Activated naive CD8-positive, alpha-beta T cell treated with anti-CD3 and anti-CD28 coated beads, Interleukin-2, amount 10 ng/mL, durations not matched to agents 7 days and 5 days (primary cell): ENCODE measurements at places on chromosomes 4 and X. TPM values are rescaled to one million over a fixed set of nuclear protein-coding genes. Genes with fewer than 3 reads are reported as not detected.
A peak's percentile ranks its signal among the peaks of the same experiment; 100 is the strongest.

- no peak for DNase-seq
Observed at GRCh38 chr4:118398226-118399090, 45.7 kb upstream of the PRSS12 start.

GRCh38 chrX:23907111-23907497 lies 634 bp downstream of the APOO start:
- no peak for DNase-seq

The MAGEB6 gene
- not detected for total RNA-seq

DNA sequence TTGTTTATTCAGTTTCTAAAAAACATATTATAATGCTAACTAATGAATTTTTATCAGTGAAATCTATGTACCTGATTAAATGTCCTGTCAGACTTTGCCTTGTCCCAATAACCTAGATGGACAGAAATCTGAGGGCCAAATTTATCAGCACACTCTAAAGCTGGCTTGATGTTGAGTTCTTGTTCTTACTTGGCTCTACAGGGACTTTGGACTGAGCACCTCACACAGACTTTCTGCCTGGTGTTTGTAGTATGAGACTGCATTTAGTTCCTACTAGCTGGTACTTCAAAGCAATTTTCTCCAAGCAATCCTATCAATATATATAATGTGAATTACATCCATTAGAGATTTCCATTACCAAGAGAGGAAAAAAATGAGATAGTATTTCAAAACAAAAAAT lies 37.8 kb downstream of the INTS12 start:
- no peak for DNase-seq

DNA sequence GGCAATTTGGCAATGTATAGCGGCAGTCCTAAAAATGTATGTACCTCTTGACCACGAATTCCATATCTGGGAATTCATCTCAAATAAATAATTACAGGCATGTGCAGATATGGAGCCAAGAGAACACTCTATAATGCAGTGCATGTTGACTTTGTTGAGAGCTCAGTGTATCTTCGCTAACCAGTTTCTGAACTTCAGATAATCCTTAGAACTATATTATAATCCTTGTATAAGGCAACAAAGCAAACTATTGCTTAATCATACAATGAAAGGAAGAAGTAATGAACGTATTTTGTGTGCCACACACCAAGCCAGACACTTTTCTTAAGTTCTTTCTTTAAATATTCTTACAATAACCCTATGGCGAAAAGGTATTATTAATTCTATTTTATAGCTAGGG lies 168.5 kb downstream of the SMIM20 start:
- no peak for DNase-seq

The RGN gene
- not detected for total RNA-seq

GRCh38 chrX:27163236-27163635 lies 299.9 kb downstream of the PPP4R3C start:
- DNase-seq, result no peak

The PAGE2 gene
- not detected for total RNA-seq

- no peak for DNase-seq
Observed at GRCh38 chr4:4397441-4397819, 10.5 kb downstream of the NSG1 start.

The GPRASP1 gene
- 12.7 TPM for total RNA-seq

The RAB41 gene
- total RNA-seq, result not detected

- DNase-seq, result no peak
Observed at GRCh38 chrX:154090731-154091130, 6.8 kb downstream of the MECP2 start.

GRCh38 chrX:17968367-17968766 lies 107.3 kb upstream of the RAI2 start:
- no peak for DNase-seq

The ALPK1 gene
- total RNA-seq, result 26.0 TPM

- DNase-seq, result no peak
Observed at GRCh38 chr4:72690771-72691170, 121.8 kb upstream of the ADAMTS3 start.

The KDR gene
- total RNA-seq, result not detected

DNA sequence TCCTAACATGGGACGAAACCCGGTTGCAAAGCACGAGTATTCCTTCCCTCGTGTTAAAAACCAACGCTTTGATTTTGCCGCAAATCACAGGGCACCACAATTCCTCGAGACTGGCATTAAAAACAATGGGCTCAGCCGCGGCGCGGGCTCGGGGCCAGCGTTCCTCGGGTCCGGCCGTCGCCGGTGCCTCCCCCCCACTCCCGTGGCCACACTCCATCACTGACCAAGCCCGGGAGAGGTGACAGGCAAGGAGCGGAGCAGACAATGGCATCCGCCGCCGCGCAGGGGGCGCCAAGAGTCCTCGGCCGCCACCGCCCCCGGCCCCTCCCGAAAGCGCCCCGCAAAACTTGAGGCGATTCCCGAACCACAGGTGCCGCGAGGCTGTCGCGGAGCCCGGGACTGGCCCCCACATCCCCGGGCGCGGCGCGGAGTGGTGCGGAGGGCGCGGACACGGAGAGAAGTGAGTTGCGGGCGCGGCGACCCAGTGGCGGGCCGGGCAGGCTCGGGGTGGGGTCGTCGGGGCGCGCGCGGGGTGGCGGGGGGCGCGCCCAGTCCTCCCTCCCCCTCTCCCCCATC lies 445 bp downstream of the AP1S2 start:
- DNase-seq, result peak; percentile 52

The CORIN gene
- 0.37 TPM for total RNA-seq

The PAGE4 gene
- not detected for total RNA-seq

GRCh38 chrX:40104630-40104984 lies 6.8 kb upstream of the BCOR start:
- DNase-seq, result no peak

DNA sequence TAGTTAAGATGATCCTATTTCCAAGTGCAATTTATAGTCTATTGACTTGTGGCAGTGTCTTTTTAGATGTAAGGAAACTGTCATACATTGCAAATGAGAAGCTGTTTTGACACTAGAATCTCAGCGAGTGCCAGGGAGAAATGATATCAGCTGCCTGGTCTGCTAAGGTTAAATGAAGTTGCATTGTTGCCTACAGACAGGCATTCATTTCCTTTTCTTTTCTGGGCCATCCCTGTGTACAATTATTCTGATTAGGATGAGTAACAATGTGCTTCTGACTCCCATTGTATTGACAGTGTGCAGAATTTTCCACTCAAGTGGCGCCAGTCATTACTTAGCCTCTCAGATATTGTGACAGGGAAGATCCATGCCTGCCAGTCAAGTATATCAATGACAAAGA lies 231.2 kb downstream of the GPAT3 start:
- DNase-seq, result no peak

DNA sequence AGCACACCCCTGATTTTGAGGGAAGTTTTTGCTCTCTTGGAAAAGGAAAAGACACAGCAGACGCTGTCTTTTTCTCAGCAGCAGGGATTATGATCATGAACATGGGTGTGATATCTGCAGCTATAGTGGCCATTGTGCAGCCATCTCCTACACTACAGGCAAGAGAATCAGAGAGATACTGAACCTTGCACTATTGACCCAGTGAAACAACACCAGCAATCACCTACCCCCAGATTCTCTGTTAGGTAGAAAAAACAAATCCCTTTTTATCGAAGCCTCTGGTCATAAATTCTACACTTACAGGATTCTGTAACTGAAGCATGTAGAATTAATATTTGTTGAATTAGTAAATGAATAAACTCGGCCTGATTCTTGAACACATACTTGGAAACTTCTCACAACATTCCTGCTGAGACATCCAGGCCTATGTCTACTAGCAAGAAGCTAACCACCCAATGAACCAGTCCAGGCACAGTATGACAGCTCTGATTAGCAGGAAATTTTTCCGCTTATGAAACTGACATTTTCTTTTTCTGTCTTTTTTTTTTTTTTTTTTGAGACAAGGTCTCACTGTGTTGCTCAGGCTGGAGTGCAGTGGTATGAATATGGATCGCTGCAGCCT lies 5.0 kb upstream of the AFAP1 start:
- DNase-seq, result no peak

The SEL1L3 gene
- total RNA-seq, result 62.8 TPM

The ERVMER34-1 gene
- not detected for total RNA-seq

The EMD gene
- total RNA-seq, result 68.1 TPM

GRCh38 chr4:663438-664428 lies 10.3 kb downstream of the ATP5ME start:
- peak; percentile 86 for DNase-seq

- no peak for DNase-seq
Observed at GRCh38 chr4:39539089-39539611, 11.9 kb upstream of the UGDH start.

- no peak for DNase-seq
Observed at GRCh38 chr4:154120690-154121345, 331.9 kb upstream of the SFRP2 start.

The CLDN2 gene
- not detected for total RNA-seq

GRCh38 chr4:108227923-108228322 lies 59.2 kb upstream of the LEF1 start:
- DNase-seq, result no peak

The GAGE12E gene
- total RNA-seq, result not detected

The NIPAL1 gene
- 0.97 TPM for total RNA-seq

- no peak for DNase-seq
Observed at GRCh38 chr4:162061214-162061613, 102.6 kb downstream of the FSTL5 start.

- no peak for DNase-seq
Observed at GRCh38 chr4:20127626-20128025, 124.1 kb upstream of the SLIT2 start.

DNA sequence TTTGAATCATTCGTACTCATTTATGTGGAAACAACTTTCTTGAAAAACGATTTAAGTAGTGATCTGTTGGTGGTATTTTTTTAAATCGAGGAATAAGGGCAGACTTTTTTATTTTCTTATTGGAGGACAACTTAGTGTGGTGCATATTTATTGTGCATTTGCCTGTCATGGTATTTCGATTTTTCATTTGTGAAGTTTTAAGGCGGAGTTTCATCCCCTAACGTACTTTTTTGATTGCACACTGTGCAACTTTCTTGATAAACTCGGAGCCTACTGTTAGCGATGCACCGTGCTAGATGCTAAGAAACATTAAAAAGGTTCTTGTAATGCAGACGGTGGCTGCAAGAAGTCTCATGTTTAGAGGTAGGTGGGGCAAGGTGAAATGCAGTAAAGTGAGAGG lies 1.4 kb downstream of the ZFX start:
- no peak for DNase-seq

The ARMCX1 gene
- 0.72 TPM for total RNA-seq

The RHOH gene
- 187 TPM for total RNA-seq

- no peak for DNase-seq
Observed at GRCh38 chr4:10596586-10597290, 87.8 kb downstream of the CLNK start.

GRCh38 chr4:147594107-147594506 lies 23.1 kb upstream of the TMEM184C start:
- no peak for DNase-seq

The MAP9 gene
- 6.7 TPM for total RNA-seq
